Activated naive CD4-positive, alpha-beta T cell treated with anti-CD3 and anti-CD28 coated beads, Interleukin-2, amount 50 U/mL, for 72 hours (primary cell): ENCODE measurements at places on chromosomes 13 and 19.

GRCh38 chr19:8393871-8394250 is 3.7 kb downstream of the RAB11B start:
- no peak for DNase-seq

DNA sequence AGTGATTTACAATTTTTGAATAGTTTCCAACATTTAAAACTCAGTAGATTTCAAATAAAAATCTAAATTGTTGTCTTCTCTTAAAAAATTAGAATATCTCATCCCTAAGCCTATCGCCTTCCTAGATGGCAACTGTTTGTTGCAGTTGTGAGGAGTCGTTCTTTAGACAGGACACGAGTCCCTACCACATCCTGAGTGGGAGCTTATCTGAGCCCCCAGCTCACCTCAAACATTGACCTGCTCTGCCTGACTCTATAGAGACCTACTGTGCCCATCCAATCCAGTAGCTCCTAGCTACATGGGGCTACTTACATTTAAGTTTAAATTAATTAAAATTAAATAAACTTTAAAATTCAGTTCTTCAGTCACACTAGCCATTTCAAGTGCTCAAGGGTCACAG is 434.7 kb downstream of the FOXO1 start:
- no peak for DNase-seq

GRCh38 chr13:27182844-27183497 is 11.4 kb upstream of the USP12 start:
- no peak for DNase-seq

GRCh38 chr19:45040059-45040771 is 1.4 kb downstream of the CLASRP start:
- DNase-seq, result no peak

- DNase-seq, result no peak
These were observed 16.2 kb downstream of the NOP53 start for GRCh38 chr19:47761566-47761965.

DNA sequence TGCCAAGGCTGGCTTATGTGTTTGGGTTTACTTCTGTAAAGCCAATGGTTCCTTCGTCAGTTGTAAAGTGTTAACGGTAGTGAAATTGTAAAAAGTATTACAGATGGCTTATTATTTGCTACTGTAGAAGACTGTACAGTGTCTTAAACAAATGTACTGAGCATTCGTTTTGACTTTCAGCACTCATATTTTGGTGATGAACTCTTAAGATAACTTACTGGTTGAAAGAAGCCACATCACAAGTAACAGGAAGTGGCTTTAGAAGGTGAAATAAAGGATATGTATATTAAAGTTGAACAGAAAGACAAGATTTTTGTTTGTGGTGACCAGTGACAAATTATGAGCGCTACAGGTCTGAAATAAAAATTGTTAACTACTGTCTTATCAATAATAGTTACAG is 64.2 kb downstream of the URI1 start:
- no peak for DNase-seq

- peak; percentile 10 for DNase-seq
These were observed 739 bp downstream of the EIF3G start for GRCh38 chr19:10118960-10119359.

DNA sequence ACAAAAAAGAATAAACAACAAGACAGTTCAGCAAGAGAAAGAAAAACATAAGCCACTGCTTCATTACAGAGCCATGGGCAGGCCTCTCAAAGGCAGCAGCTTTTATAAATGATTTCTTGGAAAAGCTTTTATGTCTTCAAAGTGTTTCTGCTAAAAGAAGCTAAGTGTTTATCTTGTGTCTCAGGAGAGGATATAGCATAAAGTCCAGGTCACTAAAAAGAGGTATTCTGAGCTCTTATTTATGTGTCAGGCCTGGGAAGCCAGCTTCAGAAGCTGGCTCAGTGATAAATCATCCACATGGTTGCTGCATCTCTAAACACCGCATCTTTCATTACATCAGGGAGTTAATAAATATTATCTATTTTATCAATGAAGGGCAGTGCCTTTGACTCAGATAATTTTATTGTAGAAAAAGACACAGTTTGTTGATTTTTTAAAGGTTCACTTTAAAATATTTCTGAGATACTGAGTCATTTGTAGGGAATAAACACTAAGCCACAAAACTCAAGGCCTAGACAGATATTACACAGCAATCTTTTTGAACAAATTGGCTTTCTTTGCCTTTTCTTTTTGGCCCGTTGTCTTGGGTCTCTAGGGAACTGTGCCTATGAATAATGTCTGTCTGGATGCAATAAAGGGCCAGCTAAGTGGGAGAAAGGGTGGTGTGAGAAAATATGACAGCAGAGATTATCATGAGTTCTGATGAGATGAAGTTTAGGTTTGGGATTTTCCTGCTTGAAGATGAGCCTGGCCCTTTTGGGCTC is 1086.6 kb downstream of the UQCRFS1 start:
- DNase-seq, result no peak

- no peak for DNase-seq
These were observed 6.1 kb downstream of the SACS start for GRCh38 chr13:23427342-23427843.

- DNase-seq, result no peak
These were observed 137.8 kb downstream of the ZDHHC20 start for GRCh38 chr13:21321269-21321668.

DNA sequence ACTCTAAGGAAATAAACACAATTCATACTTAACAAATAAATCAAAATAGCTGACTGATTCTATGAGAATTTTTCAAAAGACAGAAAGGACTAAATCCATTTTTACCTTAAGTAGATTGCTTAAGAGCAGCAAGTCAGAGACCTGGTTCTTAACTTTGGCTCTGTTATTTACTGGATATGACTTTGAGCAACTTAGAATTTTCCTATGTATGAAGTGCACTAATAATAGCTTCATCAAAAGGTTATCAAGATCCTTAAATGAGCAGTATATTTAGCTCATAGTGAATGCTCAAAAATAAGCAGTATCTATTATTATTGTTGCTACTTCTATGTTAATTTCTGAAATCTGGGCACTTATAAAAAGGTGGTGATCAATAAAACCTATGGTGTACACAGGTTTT is 95.3 kb downstream of the POSTN start:
- DNase-seq, result no peak

- DNase-seq, result no peak
These were observed 21.0 kb upstream of the DPP9 start for GRCh38 chr19:4744451-4745174.

GRCh38 chr19:48565090-48565489 is 13.1 kb downstream of the SULT2B1 start:
- no peak for DNase-seq

GRCh38 chr13:106480351-106480910 is 55.0 kb downstream of the EFNB2 start:
- DNase-seq, result no peak

DNA sequence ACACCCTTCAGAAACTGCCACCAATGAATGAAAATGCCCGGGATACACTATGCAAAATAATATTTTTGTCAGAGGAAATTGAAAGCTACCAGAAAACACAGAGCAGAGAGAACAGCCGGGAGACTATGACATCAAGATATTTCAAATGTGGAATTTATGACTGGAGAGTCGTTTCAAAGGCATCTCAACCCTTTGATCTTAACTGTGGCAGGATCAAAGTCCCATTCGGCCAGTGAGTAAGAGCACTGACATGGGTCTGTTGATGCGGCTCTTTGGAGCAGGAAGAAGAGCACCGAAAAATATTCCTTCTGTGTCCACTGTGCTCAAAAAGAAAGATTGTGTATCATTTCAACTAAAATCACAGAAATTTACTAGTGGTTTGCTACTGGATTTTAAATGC is 201.9 kb downstream of the RFC3 start:
- DNase-seq, result no peak

GRCh38 chr19:14809272-14810057 is 25.5 kb downstream of the OR7A5 start:
- DNase-seq, result no peak

DNA sequence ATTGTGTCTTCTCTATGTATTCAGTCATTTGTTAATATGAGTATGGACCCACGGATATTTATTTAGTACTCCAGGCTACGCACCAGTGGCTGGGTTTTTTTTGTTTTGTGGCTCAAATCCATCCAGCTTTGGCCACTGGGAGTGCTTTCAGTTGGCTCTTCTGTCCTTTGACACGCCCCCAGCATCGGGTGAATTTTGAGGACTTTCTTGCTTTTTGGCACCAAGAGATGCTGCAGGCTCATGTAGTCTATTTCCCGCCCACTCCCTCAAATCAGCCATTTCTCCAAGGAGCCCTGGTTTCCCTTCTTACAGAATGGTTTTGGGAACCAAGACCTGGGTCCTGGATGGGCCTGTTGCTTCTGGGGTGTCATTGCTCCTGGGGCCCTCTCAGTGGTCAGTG is 55.8 kb downstream of the SMARCA4 start:
- DNase-seq, result no peak

DNA sequence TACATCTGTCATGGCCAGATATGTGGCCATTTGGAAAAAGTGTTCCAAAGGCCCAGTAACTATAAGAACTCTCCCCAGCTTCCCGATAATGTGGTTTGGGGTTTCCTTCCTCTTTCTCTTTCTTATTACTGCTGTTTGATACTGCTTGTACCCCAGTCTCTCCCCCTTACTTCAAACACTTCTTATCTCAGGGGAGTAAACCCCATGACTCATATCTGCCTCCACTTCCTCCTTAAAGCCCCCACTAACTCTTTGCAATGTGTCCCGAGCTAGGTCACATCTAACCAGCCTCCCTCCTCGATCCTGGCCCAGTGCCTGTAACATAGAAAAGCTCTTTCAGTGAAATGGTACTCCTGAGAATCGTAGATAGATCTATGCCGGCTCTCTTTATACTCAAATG is 82.4 kb upstream of the STARD13 start:
- DNase-seq, result no peak

- no peak for DNase-seq
These were observed 225.8 kb downstream of the UQCRFS1 start for GRCh38 chr19:28987177-28987576.

- peak; percentile 78 for DNase-seq
These were observed 13.5 kb upstream of the TPM4 start for GRCh38 chr19:16062789-16063188.

GRCh38 chr13:44840131-44840530 is 149.1 kb downstream of the NUFIP1 start:
- DNase-seq, result no peak

GRCh38 chr19:31314849-31315629 is 34.2 kb downstream of the TSHZ3 start:
- DNase-seq, result no peak

DNA sequence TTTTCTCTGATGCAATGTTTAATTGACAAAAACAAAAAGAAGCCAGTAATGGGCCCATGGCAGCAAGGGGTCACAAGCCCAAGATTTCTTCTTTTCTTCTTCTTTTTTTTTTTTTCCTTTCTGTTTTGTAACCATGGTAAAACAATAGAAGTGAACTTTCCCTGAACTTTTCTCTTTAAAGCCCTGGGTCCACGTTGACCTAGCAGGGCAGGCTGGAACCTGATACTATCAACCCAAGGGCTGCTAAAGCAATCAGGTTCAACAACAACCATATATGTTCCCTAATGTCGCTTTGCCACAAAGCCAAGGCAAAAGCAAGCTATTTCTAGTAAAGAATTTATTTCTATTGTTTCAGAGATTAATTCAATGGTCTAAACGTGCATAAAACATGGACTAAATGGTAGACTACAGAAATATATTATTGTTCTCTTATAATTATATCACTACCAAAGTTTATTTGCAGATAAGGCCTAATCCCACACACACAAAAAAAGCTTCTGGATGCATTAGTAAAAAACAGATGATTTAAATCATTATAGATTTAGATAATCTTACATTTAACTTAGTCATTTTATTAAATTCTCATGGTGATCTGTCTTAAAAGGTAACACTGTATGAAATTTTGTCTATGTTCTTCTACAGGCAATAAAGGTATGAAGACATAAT is 153.9 kb downstream of the DACH1 start:
- DNase-seq, result no peak

- no peak for DNase-seq
These were observed 1356.5 kb upstream of the SLC10A2 start for GRCh38 chr13:104422668-104423067.

- DNase-seq, result no peak
These were observed 2.5 kb downstream of the MAP1S start for GRCh38 chr19:17721821-17722220.

DNA sequence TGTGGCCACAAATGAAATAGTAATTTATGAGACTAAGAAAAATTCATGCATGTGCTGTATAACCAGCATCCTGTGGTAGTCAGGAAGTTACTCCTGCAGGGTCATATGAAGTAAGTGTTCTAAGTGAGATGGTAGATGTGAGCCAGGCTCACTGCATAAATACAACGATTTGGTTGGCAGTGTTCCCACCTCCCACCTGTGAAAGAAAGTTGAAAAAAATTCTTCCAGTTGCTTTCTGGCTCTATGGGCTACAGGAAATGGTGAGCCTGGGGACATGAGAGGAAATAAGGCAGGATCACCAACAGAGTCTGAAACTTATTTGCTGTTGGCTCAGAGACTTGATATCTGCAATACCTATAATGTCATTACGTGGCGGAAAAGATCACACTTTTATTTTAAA is 301.7 kb upstream of the SPRY2 start:
- DNase-seq, result no peak

GRCh38 chr13:90302107-90302506 is 1045.4 kb upstream of the MIR17HG start:
- DNase-seq, result no peak
